ENCODE measurements at places on chromosomes 12 and 14.

DNA sequence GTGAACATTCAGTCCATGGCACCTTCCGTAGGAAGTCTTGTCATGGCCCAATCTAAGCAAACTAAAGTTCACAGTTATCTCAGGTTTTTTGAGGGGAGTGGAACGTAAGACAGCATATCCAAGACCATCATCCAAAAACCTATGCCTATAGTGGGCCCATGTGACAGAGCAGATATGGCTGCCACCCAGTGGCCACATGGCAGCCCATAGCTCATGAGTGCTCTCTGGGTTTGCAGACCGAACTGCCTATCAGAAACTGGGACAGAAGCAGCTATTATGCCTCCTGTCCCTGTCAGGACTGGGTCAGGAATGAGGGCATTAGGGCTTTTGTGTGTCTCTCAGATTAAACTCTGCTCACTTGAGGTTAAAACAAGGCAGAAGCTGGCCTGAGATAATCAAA lies 503.7 kb downstream of the NRXN3 start:
- no peak for DNase-seq

DNA sequence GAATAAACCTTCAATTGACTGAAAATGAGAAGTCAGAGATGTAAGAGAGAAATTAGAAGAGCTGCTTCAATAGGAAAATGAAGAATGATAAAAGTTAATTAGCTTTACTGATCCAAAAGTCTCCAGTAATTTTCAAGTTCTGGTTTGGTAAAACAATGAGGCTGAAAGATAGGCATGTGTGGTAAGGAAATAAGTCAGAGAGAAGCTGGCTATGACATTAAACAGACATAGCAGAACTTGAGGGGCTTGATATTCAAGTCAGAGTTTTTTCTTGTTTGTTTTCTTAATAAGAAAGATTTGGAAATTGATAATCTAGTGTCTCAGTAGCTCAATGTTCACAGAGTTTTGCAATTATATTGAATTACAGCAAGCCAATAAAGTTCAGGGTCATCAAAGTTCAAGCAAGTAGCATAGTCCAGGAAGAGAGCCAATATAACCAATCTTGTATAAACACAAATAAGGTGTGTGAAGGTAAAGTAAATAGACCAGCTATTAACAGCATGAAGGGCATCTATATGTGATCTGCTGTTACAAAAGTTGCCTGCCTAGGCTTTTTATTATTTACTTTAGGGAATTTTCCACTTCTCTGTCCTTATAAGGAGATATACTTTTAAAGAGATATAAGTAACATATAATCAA lies 1111.5 kb downstream of the TRHDE start:
- no peak for DNase-seq

DNA sequence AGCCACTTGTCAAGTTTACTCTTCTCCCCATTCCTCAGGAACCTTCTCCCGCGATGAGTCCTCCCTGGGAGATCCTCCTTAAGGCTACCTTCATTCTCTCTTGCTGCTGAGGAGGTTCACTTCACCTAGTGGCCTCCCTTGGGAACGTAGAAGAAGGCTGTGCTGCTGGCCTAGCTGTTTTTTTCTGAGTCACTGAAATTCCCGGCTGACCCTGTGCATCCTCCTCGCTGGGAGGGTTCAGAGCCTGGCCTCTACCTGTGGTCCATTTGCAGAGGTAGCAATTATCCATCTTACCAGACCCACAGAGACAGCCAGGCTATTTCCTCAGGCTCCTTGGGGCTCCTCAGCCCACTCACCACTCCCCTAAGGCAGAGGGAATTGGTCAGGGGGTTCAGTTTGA lies 4.6 kb downstream of the KRT82 start:
- DNase-seq = no peak

- DNase-seq = no peak
Measured at GRCh38 chr14:73777420-73777819, 63.2 kb upstream of the PNMA1 start.

DNA sequence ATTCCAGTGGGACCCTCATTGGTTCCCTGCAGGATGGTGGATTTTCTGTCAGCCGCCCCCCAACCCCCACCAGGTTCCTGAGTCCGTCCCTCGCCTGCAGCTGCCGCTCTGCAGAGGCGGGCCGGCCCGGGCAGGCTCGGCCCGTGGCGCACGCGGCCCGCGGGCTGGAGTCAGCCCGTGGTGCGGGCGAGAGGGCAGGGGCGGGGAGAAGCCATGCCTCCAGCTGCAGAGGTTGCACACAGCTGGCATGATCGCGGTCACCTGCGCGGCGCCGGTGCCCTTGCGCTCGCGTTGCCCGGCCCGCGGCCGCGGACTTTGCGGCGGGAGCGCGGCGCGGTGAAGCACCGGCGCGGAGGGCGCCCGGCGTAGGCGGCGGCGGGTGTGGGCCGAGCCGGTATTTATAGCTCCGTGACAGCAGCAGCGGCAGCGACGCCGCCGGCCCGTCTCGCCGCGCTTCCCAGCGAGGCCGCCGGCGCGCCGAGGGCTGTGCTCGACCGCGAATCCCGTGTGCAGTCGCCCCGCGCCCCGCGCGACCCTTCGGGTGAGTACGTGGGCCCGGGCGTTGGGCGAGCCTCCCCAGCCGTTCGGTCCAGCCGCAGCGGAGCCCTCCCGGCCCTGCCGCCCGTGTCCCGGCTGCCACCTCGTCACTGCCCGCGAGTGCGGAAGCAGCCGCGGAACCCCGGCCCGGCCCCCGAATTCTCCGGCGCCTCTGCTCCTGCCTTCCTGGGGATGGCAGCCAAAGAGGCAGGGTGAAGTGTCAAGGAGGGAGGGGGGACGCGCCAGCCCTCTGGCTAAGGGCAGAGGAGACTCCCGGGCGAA lies at the start of gene TMEM117:
Gene TMEM117, plus strand, starts transcription at position 426 of the 819 bp plus-strand sequence.
- no peak for DNase-seq

GRCh38 chr14:95935228-95935822 lies 58.7 kb downstream of the TUNAR start:
- no peak for DNase-seq

- DNase-seq = no peak
Measured at GRCh38 chr14:91123201-91123600, 9.3 kb downstream of the DGLUCY start.

DNA sequence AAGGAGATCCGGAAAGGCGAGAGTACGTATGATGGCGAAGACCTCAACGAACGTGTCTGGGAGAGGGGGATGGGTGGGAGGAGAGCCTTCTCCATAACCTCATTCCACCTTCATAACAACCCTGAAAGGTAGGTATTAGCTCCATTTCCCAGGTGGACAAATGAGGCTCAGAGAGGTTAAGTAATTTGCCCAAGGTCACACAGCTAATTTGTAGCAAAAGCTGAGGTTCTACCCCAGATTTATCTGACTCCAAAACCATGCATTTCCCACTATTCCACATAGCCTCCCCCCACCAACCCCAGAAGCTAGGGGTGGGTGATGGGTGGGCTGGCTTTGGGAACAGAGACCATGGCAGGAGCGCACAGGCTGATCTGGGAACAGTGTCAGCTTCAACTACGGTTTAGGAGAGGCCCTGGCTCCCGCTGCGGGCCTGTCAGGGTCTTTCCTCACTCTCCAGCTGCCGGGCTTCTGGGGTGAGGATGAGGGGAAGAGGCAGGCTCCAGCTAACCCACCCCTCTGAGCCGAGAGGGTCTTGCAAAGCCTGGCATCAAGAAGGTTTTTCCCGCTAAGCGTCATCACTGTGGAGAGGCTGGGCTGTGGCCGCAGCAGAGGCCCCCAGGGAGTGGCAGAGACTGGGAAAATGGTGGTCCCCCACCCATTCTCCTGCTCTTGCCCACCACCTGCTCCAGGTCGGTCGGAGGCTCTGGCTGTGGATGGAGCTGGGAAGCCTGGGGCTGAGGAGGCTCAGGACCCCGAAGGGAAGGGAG lies 8.9 kb downstream of the CHGA start:
- DNase-seq = no peak

DNA sequence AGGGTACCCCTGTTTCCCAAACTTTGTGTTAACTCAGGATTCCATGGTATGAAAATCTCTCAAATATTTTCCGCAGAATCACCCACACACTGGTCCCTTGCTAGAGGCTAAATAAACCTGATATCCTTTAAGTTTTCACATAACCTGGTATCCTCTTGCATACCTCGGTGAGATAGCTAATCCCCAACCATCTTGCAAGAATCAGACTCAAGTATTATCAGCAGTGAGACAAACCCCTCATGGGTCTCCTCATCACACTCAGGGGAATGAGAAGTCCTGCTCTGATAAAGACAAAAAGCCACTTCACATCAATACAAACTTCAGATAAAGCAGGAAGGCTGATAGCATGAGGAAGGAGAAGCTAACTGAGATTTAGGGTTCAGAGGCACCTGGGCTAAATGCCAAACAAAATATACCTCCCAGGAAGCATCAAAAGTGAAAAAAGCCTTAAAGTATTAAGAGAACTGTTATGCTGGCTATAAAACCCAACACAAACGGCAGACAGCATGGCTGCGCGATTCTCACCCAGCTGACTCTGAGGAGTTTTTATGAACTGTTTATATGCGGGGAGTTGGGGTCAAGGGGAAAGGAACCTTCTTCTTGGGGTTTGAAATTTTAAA lies 96.5 kb downstream of the FOXN3 start:
- no peak for DNase-seq

DNA sequence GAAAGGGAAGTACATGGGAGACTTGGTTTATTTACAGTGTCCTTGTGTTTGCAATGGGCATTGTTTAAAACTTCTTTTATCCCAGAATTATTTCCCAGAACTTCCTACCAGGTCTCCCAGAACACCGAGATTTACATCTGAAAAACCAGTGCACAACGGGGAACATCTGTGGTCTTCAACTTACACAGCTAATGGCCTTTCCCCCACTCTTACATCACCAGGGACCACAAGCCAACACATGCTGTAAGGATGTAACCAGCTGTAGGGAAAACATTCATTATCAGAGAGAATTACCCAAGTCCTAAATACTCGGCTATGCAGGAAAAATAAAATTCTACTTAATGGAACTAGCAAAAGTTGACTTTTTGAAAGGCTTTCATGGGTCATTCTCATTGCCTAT lies 267.6 kb downstream of the DUSP6 start:
- no peak for DNase-seq

DNA sequence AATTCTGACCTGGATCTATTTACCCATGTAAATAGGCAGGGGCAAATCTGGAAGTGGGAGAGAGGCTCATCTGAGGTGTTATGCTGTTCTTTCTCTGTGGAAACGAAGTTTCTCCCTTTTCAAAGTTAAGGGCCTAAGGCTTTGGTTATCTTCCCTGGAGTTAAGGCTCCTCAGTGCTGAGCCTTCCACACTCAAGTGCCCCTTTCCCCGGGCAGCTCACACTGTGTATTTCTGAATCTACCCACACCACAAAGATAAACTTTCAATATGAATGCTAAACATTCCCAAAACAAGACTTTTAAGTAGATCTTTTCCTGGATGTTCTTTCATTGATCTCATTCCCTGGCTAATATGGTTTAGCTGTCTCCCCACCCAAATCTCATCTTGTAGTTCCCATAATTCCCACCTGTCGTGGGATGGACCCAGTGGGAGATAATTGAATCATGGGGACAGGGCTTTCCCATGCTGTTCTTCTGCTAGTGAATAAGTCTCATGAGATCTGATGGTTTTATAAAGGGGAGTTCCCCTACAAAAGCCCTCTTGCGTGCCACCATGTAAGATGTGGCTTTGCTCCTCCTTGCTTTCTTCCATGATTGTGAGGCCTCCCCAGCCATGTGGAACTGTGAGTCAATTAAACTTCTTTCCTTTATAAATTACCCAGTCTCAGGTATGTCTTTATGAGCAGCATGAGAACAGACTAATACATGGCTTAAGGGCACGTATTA lies 251.1 kb downstream of the NAV3 start:
- no peak for DNase-seq

GRCh38 chr12:25263594-25263993 lies 12.9 kb upstream of the KRAS start:
- DNase-seq = no peak

DNA sequence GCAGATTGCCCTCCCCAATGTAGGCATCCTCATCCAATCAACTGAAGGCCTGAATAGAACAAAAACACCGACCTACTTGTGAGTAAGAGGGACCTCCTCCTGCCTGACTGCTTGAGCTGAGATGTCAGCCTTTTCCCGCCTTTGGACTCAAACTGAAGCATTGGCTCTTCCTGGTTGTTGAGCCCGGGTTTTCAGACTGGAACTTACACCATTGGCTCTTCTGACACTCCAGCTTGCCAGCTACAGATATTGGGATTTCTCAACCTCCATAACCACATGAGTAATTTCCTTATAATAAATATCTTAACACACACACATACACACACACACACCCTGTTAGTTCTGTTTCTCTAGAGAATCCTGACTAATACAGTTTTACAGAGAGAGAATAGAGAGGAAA lies 173.4 kb upstream of the NTF3 start:
- DNase-seq = peak; percentile 5

- no peak for DNase-seq
Measured at GRCh38 chr14:26078561-26078960, 519.3 kb downstream of the NOVA1 start.

DNA sequence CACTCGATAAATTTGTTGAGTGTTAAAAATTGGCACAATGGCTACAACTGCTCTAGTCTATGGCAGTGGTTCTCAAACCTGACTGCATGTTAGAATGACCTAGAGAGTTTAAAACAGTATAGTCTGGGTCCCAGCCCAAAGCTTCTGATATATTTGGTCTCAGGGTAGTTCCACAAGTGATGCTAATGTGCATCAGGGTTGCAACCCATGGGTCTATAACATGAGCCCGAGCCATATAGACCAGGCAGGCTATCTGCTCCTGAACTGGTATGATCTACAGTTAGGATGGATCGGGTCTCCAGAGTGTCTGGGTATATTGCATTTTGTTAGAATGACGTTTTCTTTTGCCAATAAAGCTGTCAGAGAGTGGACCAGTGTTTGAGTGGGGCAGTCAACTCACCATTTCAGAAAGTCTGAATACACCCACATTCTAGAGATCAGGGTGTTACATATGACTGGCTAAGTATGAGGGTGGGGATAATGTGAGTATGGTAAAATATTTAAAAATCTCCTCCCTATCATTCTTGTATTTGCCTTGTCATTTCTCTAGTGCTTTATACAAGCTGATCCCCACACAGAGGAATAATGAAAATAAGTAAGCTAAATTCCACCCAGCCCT lies 80.9 kb downstream of the FRMD6 start:
- no peak for DNase-seq

DNA sequence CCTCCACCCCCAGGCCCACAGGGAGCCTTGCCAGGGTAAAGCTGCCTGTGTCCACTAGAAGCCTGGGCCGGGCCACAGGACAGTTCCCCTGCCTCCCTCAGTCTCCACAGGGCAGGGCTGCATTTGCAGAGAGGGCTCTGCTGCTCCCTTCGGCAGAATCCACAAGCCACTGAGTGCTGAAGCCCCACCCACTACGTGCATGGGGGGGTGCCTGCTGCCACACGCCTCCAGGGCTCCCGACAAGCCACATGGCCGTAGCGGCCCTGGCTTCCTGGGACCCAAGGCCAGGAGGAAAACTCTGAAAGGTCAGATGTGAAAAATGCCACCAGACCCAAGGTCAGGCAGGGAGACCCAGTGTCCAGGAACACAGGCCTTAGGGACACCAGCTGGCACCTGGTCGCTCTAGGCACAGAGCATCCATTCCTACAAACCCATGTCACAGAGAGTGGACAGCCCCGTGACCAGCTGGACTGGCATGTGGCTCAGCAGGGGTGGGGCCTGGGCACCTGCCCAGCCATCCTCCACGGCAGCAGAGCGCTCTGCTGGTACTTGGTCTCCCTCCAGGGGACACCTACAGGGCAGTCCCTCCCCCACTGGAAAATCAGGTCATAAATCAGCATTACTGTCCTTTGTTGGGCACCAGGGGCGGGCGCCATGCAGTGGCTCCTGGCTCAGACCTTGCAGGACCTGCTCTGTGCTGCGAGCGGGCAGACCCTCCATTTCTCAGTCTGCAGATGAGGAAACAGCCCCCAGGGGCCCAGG lies 42.9 kb downstream of the CCDC85C start:
- DNase-seq = no peak
